ENCODE measurements at places on chromosomes 16 and 17. TPM values are rescaled to one million over a fixed set of nuclear protein-coding genes. Genes with fewer than 3 reads are reported as not detected.

- no peak within 1 kb of the TSS for H3K4me3 ChIP-seq
- peak; percentile 69 for DNase-seq
- H3K36me3 ChIP-seq: peaks cover 30% of the 10 kb centered on the region
These were observed at the start of gene DNASE1 for GRCh38 chr16:3654249-3654991. Gene DNASE1 (plus strand): TSS chr16:3654691. CDS start chr16:3655374, 683 bp downstream.

DNA sequence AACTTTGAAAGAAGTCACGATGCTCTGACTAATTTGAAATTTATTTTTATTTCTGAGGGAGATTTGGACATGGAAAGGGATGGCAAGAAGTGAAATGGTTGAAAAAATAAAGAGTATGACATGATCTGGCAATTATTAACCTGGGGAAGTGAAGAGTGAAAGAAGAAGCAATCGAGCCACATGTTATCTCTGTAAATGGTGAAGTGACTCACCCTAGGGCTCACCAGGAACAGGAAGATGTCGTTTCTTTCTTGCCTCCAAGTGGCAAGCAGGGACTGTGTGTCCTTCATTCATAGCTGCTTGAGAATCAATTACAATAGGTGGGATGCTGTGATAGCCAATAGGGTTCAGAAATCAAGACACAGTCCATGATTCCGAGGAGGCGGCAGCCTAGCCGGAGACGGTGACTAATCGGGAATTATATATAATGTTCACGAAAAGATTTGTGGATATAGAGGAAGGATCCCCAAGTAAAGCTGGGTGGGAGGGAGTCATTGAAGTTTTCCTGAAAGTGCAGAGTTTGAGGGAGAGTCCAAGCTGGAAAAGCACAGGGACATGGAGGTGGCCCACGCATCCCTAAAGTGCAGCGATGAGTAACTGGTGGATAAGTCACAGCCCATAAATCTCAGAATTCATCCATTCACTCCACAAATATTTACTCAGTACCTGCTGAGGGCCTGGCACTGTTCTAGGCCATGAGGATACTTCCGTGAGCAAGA, 18.2 kb upstream of the KRT20 start:
- no peak overlapping the region for H3K27ac ChIP-seq
- H3K4me1 ChIP-seq: peaks cover 13% of the 10 kb centered on the region
- DNase-seq: no peak

DNA sequence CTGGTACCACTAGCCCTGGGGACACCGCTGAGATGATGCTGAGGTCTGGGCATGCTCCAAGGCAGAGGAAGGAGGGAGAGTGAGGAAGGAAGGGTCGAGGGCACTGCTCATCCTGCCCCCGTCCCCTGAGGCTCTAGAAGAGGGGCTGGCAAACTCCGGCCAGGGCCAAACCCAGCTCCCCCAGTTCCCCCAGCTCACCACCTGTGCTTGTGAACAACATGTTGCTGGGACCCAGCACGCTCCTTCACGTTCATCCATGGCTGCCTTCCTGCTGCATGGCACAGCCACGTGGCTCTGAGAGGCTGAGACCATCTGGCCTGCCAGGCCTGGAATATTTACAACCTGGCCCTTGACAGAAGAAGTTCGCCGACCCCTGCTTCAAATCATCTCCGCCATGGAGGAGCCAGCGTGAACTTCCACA, 81.2 kb downstream of the RBFOX3 start:
- H3K36me3 ChIP-seq: no peaks in the 10 kb centered on the region
- no peak for DNase-seq
- H3K4me3 ChIP-seq: no peak overlapping the region
- no peaks in the 10 kb centered on the region for H3K4me1 ChIP-seq

GRCh38 chr16:20674684-20675487, 22.6 kb downstream of the ACSM1 start:
- H3K4me1 ChIP-seq: peaks cover 26% of the 10 kb centered on the region
- no peaks in the 10 kb centered on the region for H3K27me3 ChIP-seq
- peak overlapping the region; percentile 0 for H3K4me3 ChIP-seq
- DNase-seq: no peak

- DNase-seq: peak; percentile 81
- peaks cover 62% of the 10 kb centered on the region for H3K4me1 ChIP-seq
- peak overlapping the region; percentile 89 for H3K27ac ChIP-seq
- peaks cover 15% of the 10 kb centered on the region for H3K27me3 ChIP-seq
- peak overlapping the region; percentile 77 for H3K4me3 ChIP-seq
These were observed 5.7 kb downstream of the DLG4 start for GRCh38 chr17:7213895-7214299.

- no peak overlapping the region for H3K27ac ChIP-seq
- no peaks in the 10 kb centered on the region for H3K36me3 ChIP-seq
- H3K4me1 ChIP-seq: no peaks in the 10 kb centered on the region
- H3K4me3 ChIP-seq: no peak overlapping the region
These were observed 269.5 kb downstream of the HS3ST3A1 start for GRCh38 chr17:13332207-13332606.

DNA sequence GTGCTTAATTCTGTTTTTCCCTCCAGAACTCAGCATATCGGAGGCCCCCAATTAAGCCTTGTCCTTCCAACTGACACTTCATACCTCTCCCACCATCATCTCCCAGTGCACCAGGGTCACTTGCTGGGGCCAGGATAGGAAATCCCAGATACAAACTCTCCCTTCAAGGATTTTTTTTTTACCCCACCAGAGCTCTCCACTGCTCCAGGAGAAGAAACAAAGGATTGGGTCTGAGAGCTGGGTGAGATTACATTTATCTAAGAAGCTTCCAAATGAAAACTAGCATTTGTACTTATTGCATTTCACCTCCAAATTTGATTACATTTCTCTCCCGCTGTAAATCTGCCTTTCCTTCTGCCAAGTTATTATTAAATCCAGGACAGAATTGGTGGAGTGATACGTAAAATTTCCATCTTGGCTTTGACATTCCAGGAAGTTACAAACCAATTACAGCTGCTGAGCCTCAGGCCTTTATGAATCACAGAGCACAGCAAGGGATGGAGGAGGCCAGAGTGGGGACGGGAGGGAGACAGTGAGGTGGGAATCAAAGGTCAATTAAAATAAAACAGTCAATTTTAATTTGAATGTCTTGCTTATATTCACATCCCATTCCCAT, 123.5 kb downstream of the USP31 start:
- DNase-seq: no peak
- no peaks in the 10 kb centered on the region for H3K36me3 ChIP-seq
- H3K27me3 ChIP-seq: no peaks in the 10 kb centered on the region
- H3K4me1 ChIP-seq: no peaks in the 10 kb centered on the region

- no peaks in the 10 kb centered on the region for H3K27me3 ChIP-seq
- DNase-seq: no peak
- no peak overlapping the region for H3K4me3 ChIP-seq
- peaks cover 44% of the 10 kb centered on the region for H3K4me1 ChIP-seq
- peak overlapping the region; percentile 64 for H3K27ac ChIP-seq
These were observed 3.9 kb upstream of the HEXIM1 start for GRCh38 chr17:45144199-45145034.

GRCh38 chr17:19296786-19297778, 59.9 kb downstream of the EPN2 start:
- peaks cover 13% of the 10 kb centered on the region for H3K27me3 ChIP-seq
- H3K4me1 ChIP-seq: no peaks in the 10 kb centered on the region
- H3K27ac ChIP-seq: no peak overlapping the region
- DNase-seq: no peak
- no peak overlapping the region for H3K4me3 ChIP-seq

DNA sequence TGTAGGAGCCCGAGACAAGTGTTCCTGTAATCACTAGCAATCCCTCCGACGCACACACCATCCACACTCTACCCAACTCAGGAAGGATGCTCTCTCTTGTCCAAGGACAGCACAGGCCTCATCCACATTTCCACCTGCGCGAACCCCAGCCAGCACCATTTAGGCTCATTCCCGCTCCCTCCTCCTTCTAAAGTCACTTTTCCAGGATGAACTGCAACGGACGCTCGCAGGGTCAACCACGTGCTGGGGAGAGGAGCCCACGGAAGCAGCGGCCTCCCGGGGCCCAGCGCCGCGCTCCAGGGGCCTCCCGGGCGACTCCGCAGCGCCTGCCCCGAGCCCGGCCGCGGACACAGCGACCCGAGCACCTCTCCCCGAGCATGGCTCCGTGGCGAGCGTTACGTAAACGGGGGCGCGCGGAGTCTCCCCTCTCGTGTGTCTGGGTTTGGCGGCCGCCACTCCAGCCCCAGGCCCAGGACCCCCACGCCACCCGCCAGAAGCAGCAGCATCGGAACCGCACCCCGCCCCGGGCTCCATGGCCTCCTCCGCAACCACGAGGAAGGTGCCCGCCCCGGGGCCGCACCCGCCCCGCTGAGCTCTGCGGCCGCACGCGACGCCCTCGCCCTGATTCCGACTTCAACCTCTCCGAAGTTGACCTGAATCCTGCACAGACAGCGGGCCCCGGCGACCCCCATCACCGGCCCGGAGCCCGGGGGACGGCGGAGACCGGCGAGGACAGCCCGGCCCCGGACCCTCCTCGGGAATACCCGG, 668 bp downstream of the USP36 start:
- H3K27me3 ChIP-seq: no peaks in the 10 kb centered on the region
- H3K4me3 ChIP-seq: peak overlapping the region; percentile 87
- peak overlapping the region; percentile 94 for H3K27ac ChIP-seq

- no peak for DNase-seq
- no peaks in the 10 kb centered on the region for H3K27me3 ChIP-seq
- no peaks in the 10 kb centered on the region for H3K4me1 ChIP-seq
- H3K4me3 ChIP-seq: no peak overlapping the region
These were observed 41.0 kb downstream of the TADA2A start for GRCh38 chr17:37447641-37448040.

GRCh38 chr16:79171931-79172705, 428.4 kb downstream of the MAF start:
- H3K36me3 ChIP-seq: peaks cover 2% of the 10 kb centered on the region
- DNase-seq: no peak
- peaks cover 8% of the 10 kb centered on the region for H3K4me1 ChIP-seq
- no peak overlapping the region for H3K4me3 ChIP-seq

DNA sequence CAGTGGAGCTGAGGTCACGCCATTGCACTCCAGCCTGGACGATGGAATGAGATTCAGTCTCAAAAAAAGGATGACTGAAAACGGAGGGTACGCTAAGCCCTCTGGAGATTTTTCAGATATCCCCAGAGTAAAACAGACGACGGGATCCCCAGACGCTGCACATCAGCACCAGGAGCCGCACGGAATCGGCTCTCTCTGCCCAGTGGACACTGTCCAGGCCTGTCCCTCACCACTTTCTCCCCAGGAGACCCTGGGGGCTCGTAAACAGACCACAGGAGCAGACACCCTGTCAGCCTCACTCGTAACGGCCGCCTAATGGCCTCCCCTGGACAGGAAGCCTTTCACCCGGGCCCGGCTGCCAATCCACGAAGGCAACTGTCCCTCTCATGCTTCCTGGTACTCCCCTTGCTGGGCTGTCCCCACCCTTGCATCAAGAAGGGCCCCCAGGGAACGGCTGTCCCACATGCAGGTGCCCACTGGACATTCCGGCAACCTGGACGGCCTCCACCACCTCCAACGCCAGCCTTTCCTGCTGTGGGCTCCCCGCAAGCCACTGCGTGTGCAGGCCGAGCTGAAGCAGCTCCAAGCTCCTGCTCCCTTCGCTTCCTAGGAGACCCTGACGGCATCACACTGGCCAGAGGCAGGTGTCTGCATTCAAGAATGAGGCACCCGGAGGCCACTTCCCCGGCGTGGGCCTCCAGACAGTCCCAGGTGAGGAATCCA, 74.3 kb downstream of the TIMM22 start:
- no peaks in the 10 kb centered on the region for H3K27me3 ChIP-seq
- DNase-seq: no peak
- no peak overlapping the region for H3K4me3 ChIP-seq
- H3K36me3 ChIP-seq: peaks cover 40% of the 10 kb centered on the region
- no peak overlapping the region for H3K27ac ChIP-seq
- H3K4me1 ChIP-seq: no peaks in the 10 kb centered on the region

DNA sequence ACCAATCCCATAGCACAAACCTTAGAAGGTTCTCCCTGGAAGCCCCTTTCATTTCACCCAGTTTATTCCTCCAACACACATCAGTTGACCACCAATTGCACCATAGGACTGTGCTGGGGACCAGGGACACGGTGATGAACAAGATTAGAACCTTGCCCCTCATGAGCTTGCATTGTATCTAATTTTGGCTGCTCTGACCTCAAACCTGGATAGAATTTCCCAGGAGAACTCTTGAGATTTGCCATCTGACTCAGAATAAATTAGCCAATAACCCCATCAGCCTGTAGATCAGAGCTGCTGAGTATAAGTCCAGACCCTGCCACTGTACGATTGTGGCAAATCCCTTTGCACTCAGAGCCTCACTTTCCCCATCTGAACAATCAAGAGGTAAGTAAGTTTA, 52.1 kb downstream of the CDH11 start:
- H3K27me3 ChIP-seq: no peaks in the 10 kb centered on the region
- DNase-seq: no peak
- no peak overlapping the region for H3K27ac ChIP-seq
- no peaks in the 10 kb centered on the region for H3K4me1 ChIP-seq

DNA sequence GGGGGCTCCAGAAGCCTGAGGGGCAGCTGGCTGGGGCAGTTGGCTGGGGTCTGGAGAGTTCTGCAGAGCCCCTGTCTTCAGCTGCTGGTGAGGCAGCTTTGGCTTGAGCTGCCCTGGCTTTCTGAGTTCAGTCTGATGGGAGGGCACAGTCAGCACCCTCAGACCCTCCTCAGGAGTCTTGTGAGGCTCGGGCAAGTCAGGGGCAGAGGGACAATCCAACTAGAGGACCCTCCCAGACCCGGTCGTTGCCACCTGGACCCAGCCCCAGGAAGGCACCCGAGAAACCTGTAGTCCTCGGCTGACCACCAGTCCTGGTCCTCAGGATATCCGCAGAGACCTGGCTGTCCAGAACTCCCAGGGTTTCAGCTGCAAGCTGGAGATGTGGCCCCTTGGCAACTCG, 1.9 kb downstream of the CARD14 start:
- H3K27me3 ChIP-seq: peaks cover 6% of the 10 kb centered on the region
- no peaks in the 10 kb centered on the region for H3K36me3 ChIP-seq
- H3K4me1 ChIP-seq: no peaks in the 10 kb centered on the region
- DNase-seq: no peak
- H3K27ac ChIP-seq: peak overlapping the region; percentile 25

GRCh38 chr17:63840591-63841349, 1.7 kb downstream of the SMARCD2 start:
- peak overlapping the region; percentile 88 for H3K27ac ChIP-seq
- DNase-seq: no peak
- no peaks in the 10 kb centered on the region for H3K27me3 ChIP-seq
- H3K4me3 ChIP-seq: peak overlapping the region; percentile 83
- H3K36me3 ChIP-seq: peaks cover 15% of the 10 kb centered on the region

GRCh38 chr17:44496815-44497214, 6.4 kb downstream of the GPATCH8 start:
- H3K27me3 ChIP-seq: no peaks in the 10 kb centered on the region
- H3K4me1 ChIP-seq: peaks cover 36% of the 10 kb centered on the region
- H3K27ac ChIP-seq: no peak overlapping the region
- peaks cover 31% of the 10 kb centered on the region for H3K36me3 ChIP-seq
- H3K4me3 ChIP-seq: no peak overlapping the region
- DNase-seq: no peak

- no peaks in the 10 kb centered on the region for H3K27me3 ChIP-seq
- no peaks in the 10 kb centered on the region for H3K4me1 ChIP-seq
- no peak for DNase-seq
- H3K36me3 ChIP-seq: peaks cover 11% of the 10 kb centered on the region
- no peak overlapping the region for H3K4me3 ChIP-seq
- H3K27ac ChIP-seq: peak overlapping the region; percentile 20
These were observed 21.9 kb upstream of the FAAP100 start for GRCh38 chr17:81573794-81574642.

GRCh38 chr17:45234641-45235415, 13.1 kb downstream of the FMNL1 start:
- peaks cover 70% of the 10 kb centered on the region for H3K4me1 ChIP-seq
- peak overlapping the region; percentile 25 for H3K4me3 ChIP-seq
- no peaks in the 10 kb centered on the region for H3K27me3 ChIP-seq
- H3K27ac ChIP-seq: peak overlapping the region; percentile 83

Gene TNFRSF17
- total RNA-seq: not detected

Gene MYOCD
- not detected for total RNA-seq

Gene TPSB2
- not detected for total RNA-seq

Gene TNS4
- 3.7 TPM for total RNA-seq

Data from activated CD4-positive, alpha-beta T cell treated with anti-CD3 and anti-CD28 coated beads, Interleukin-2, amount 10 ng/mL, durations not matched to agents 7 days and 5 days (primary cell).